Spinal cord (tissue), 10 donors: ENCODE measurements at places on chromosomes 12 and 14. TPM values are rescaled to one million over a fixed set of nuclear protein-coding genes. Genes with fewer than 3 reads are reported as not detected.

DNA sequence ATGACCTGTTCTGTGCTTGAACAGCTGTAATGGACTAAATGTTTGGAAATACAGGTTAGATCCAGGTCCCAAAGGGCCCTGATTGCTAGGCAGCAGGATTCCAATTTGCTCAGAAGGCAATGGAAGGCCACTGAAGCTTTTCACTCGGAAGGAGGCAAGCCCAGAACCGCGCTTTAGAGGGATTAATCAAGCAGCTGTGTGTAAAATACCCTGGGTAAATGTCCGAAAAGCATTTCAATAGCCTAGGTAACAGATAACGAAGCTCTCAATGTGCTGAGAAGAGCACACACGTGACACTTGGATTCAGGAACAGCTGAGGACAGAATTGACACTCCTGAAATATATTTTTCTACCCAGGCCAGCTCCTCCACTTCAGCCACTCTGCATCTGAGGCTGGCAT is 436.1 kb downstream of the TMEM132D start:
- no peak for DNase-seq
- H3K27me3 ChIP-seq: no peaks in the 10 kb centered on the region
- no peaks in the 10 kb centered on the region for H3K4me1 ChIP-seq
- no peak overlapping the region for H3K4me3 ChIP-seq
- no peaks in the 10 kb centered on the region for H3K36me3 ChIP-seq

- H3K36me3 ChIP-seq: peaks cover 12% of the 10 kb centered on the region
- DNase-seq: no peak
- H3K27me3 ChIP-seq: no peaks in the 10 kb centered on the region
- no peak overlapping the region for H3K4me3 ChIP-seq
- peaks cover 7% of the 10 kb centered on the region for H3K4me1 ChIP-seq
These were observed 18.4 kb downstream of the ZNF664 start for GRCh38 chr12:123991372-123991951.

- H3K4me1 ChIP-seq: no peaks in the 10 kb centered on the region
- no peaks in the 10 kb centered on the region for H3K27me3 ChIP-seq
- H3K36me3 ChIP-seq: peaks cover 6% of the 10 kb centered on the region
- no peak for DNase-seq
- H3K27ac ChIP-seq: no peak overlapping the region
These were observed 22.9 kb upstream of the SOS2 start for GRCh38 chr14:50254248-50254647.

DNA sequence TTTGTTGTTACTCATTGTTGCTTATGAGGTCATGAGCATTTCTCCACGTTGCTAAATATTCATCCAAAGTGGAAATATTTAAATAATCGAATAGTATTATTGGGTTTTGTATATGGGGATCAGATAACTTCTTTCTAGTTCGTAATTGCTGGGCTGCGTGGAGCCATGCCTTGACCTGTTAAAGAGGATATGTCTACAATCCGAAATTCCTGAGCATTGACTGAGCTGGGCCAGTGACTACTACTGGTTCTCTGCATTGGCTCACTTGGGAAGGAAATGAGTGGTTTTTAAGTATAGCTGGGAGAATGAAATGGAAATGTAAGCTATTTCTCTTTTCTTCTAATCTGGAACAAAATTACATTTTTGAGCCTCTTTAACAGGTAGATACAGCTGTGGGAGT is 163.2 kb downstream of the RPL10L start:
- H3K27me3 ChIP-seq: no peaks in the 10 kb centered on the region
- H3K27ac ChIP-seq: no peak overlapping the region
- no peak for DNase-seq
- no peaks in the 10 kb centered on the region for H3K36me3 ChIP-seq

DNA sequence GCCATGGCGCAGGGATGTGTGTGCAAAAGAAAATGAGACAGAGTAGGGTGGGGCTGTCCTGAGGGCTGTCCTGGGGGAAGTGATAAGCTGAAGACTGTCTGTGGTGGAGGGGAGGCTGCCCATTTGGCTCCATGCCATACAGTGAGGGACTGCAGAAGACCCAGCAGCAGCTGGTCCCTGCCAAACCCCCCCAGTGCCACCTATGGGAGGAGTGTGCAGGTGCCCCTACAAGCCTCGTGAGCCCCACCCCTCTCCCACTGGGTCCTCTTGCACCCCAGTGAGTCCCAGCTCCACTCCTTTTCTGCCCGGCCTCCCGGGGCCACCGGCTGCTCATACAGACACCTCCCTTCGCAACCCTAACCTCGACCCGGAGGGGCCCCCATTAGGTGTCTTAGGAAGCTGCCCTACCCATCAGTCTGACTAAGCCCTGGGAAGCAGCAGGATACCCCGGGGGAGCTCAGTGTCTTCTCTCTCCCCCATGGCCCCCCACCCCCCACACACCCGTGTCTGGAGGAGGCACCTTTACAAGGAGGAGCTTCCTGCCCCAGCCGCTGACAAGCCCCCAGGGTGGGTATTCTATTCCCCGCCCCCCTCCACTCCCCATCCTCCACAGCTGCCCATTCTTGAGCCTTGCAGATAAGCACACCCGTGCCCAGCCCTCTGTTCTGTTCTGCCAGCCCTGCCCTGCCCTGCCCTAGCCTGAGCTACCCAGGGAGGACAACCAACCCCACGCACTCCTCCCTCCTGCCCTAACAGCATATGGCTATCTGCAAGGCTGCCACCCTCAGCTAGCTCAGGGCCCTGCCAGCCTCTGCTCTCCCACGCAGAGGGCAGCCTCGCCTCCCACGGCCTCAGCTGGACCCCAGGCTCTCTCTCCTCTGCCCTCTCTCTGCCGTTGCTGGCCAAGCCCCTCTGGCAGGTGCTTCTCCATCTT is 41.9 kb downstream of the SLC6A12 start:
- no peak overlapping the region for H3K27ac ChIP-seq
- H3K4me1 ChIP-seq: peaks cover 79% of the 10 kb centered on the region
- H3K27me3 ChIP-seq: no peaks in the 10 kb centered on the region
- no peak overlapping the region for H3K4me3 ChIP-seq

TGM1 gene
- 4.9 TPM for polyA plus RNA-seq

GRCh38 chr12:29244159-29244765 is 95.2 kb downstream of the FAR2 start:
- DNase-seq: peak; percentile 18
- H3K4me3 ChIP-seq: no peak overlapping the region
- H3K4me1 ChIP-seq: peaks cover 5% of the 10 kb centered on the region
- H3K27ac ChIP-seq: no peak overlapping the region
- H3K36me3 ChIP-seq: no peaks in the 10 kb centered on the region

GRCh38 chr12:116878567-116879508 is 2.4 kb downstream of the HRK start:
- H3K36me3 ChIP-seq: no peaks in the 10 kb centered on the region
- H3K27ac ChIP-seq: no peak overlapping the region
- peaks cover 69% of the 10 kb centered on the region for H3K27me3 ChIP-seq
- H3K4me1 ChIP-seq: peaks cover 50% of the 10 kb centered on the region

CMKLR1 gene
- polyA plus RNA-seq: 4.5 TPM

TRPV4 gene
- 0.78 TPM for polyA plus RNA-seq

- no peak overlapping the region for H3K4me3 ChIP-seq
- no peak for DNase-seq
- no peak overlapping the region for H3K27ac ChIP-seq
- H3K36me3 ChIP-seq: no peaks in the 10 kb centered on the region
- H3K4me1 ChIP-seq: no peaks in the 10 kb centered on the region
These were observed 311.6 kb upstream of the DIO3 start for GRCh38 chr14:101249676-101250036.

DNA sequence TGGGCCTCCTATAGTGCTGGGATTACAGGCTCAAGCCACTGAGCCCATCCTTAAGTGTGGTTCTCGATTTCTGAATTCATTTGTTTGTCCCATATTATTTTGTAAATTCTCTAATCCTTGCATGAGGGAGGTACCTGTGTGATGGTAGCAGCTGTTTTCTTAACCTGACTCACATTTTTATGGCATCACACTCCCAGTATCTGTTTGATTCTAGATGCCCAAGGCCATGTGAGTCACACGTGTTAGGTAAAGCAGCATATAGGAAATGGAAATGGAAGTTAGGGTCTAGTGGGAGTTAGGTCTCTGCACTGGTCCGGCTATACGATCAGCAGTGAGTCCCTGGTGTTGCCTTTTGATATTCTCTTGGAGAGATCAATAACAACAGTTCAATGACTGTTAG is 198.1 kb downstream of the ERC1 start:
- peaks cover 4% of the 10 kb centered on the region for H3K36me3 ChIP-seq
- no peak overlapping the region for H3K4me3 ChIP-seq
- no peak for DNase-seq

DNA sequence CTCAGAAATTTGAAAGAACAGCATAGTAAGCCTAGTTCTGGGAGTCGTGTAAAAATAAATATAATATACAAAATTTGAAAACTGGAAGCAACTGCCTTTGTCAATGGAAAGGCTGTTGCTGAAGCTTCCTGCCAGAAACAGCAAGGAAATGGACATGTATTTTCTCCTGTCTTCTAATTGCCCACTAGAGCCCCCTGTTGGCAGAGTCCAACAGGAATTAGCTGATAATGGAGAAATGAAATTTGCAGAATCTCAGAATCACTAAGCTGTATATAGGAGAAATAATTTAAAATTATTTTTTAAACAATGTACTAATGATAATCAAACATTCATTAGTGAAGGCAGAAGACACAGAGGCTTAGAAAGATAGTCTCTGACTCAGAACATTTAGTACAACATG is 414.8 kb downstream of the SLC6A15 start:
- H3K4me1 ChIP-seq: no peaks in the 10 kb centered on the region
- DNase-seq: no peak
- no peak overlapping the region for H3K4me3 ChIP-seq
- no peaks in the 10 kb centered on the region for H3K36me3 ChIP-seq
- H3K27ac ChIP-seq: no peak overlapping the region
- no peaks in the 10 kb centered on the region for H3K27me3 ChIP-seq

DNA sequence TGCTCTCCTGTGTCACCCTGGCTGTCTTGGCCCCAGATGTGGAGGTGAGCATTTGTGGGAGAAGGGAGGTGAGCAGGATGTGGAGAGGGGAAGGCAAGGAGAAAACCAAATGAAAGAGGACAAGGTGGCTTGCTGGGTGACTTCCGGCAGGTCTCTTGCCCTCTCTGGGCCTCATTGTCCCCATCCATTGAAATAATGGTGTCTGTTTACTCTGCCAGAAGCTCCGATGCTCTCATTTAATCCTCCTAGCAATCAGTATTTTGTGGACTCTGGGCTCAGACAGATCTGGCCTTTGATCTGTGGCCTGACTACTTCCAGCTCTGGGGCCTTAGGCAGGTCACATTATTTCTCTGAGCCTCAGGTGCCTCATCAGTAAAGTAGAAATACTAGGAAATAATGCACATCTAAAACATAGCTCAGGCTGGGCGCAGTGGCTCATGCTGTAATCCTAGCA is 30.6 kb downstream of the MVK start:
- DNase-seq: no peak
- peaks cover 6% of the 10 kb centered on the region for H3K36me3 ChIP-seq
- H3K4me3 ChIP-seq: no peak overlapping the region
- H3K27me3 ChIP-seq: no peaks in the 10 kb centered on the region
- no peak overlapping the region for H3K27ac ChIP-seq

DNA sequence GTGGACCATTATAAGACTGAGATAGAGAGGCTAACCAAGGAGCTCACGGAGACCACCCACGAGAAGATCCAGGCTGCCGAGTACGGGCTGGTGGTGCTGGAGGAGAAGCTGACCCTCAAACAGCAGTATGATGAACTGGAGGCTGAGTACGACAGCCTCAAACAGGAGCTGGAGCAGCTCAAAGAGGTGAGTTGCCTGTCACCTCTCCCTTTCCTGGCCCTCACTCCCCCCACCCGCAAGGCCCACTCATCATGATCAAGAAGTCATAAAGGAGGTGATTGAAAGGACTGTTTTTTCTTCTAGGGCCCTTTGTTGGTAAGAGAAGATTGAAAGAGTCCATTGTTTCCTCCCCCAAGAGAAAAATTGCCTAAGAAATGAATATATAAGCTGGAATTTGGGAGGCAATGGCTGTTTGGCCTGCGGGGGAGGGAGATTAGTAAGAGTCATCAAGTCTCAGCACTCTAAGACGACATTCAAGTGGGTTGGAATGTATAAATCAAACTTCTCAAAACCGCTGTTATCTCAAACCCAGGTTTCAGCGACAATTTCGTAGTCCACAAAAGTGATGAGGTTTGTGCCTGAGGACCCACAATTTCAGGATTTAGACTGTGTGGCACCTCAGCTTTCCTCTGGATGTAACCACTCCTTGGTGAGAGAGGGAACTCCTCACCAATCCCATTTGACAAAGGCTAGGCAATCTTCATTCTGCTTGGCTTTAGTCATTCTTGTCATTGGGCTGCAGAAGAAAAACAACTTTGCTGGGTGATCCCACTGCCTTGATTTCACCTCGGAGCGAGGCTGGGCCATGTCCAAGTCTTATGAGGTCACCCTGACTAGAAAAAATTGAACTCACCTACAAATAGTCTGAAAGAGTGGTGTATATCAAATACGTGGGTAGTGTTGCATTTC is 966 bp downstream of the BICD1 start:
- H3K27me3 ChIP-seq: no peaks in the 10 kb centered on the region
- H3K4me3 ChIP-seq: peak overlapping the region; percentile 78
- H3K27ac ChIP-seq: peak overlapping the region; percentile 57
- H3K36me3 ChIP-seq: no peaks in the 10 kb centered on the region

GRCh38 chr14:81427348-81428058 is 27.4 kb upstream of the STON2 start:
- H3K4me1 ChIP-seq: peaks cover 12% of the 10 kb centered on the region
- no peak overlapping the region for H3K27ac ChIP-seq
- DNase-seq: no peak
- H3K27me3 ChIP-seq: no peaks in the 10 kb centered on the region
- H3K4me3 ChIP-seq: no peak overlapping the region

- no peaks in the 10 kb centered on the region for H3K36me3 ChIP-seq
- no peaks in the 10 kb centered on the region for H3K4me1 ChIP-seq
- no peak for DNase-seq
- H3K27me3 ChIP-seq: no peaks in the 10 kb centered on the region
These were observed 80.2 kb downstream of the NUAK1 start for GRCh38 chr12:106058256-106059182.

NDUFB1 gene
- 210 TPM for polyA plus RNA-seq

DNA sequence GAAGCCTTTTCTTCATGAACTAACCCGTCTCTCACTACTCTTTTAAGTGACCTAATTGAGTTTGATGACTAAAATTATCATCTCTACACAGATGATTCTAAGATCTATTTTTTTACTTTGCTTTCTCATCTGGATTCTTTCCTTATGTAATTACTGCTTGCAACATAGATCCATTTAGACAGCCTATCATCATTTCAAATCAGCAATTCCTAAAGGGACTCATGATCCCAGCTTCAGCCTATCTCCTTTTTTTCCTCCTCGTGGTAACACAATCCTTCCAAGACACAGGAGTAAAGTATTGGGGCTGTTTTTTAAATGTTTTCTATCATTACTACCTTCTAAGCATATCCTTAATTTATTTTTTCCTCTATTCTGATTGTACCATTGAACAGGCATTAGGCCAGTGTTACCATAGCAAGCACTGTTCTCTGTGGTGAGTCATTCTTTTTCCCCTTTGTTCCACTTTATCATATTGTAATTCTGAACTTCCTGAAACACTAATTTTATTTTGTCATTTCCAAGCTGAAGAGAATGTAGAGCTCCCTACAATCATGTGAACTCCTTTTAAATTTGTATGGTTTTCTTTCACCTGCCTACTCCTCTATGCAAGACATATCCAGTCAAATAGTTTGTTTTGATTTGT is 190.4 kb upstream of the FAR2 start:
- DNase-seq: no peak
- H3K4me3 ChIP-seq: no peak overlapping the region
- no peaks in the 10 kb centered on the region for H3K4me1 ChIP-seq
